Psoas muscle (tissue), 8 donors: ENCODE measurements at places on chromosomes 1 and 21. TPM values are rescaled to one million over a fixed set of nuclear protein-coding genes. Genes with fewer than 3 reads are reported as not detected.

DNA sequence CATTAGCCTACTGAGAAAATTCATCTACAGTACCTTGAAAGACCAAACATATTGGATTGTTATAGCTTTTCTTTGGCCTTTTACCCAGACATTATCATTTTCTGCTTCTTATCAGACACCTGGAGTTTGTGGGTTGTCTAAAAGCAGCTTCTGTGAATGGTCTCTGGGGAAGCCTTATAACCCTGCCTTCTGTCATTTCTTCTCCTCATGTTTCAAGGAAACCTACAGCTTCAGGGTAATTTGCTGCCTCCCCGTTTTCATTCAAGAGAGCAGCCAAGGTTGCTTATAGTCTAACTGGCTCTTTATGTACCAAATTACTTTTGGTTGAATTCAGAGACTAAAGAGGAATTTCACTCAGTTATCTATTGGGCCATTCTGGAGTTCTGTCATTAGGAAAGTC is 288.3 kb upstream of the SGIP1 start:
- DNase-seq, result no peak

GRCh38 chr1:67687649-67688048 is 2.6 kb downstream of the GADD45A start:
- no peak for DNase-seq

OPTC gene
- total RNA-seq, result not detected

- DNase-seq, result no peak
These were observed 39.8 kb downstream of the FAM78B start for GRCh38 chr1:166127003-166127402.

GRCh38 chr21:25428537-25428936 is 178.7 kb downstream of the MRPL39 start:
- DNase-seq, result no peak

FCRL5 gene
- 0.46 TPM for total RNA-seq

- no peak for DNase-seq
These were observed 242.2 kb upstream of the DMRTA2 start for GRCh38 chr1:50665413-50665812.

- no peak for DNase-seq
These were observed 156.2 kb upstream of the SPAG17 start for GRCh38 chr1:118340928-118341910.

DNA sequence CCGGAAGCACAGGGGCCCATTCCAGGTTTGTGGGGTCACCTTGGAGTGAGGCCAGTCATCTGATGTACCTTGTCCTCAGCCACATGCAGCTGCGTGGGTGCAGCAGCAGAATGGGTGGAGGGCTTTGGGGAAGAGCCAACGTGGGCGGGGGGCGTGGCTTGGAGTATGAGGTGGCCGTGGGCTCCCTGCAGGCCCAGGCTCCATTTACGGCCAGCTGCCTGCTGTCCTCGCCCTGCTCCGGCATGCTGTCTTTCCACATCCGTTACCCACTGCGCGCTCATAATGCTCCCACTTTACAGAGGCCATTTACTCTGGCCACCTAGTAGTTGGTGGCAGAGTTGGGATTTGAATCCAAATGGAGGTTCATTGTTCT is 27.8 kb upstream of the TINAGL1 start:
- no peak for DNase-seq

DNA sequence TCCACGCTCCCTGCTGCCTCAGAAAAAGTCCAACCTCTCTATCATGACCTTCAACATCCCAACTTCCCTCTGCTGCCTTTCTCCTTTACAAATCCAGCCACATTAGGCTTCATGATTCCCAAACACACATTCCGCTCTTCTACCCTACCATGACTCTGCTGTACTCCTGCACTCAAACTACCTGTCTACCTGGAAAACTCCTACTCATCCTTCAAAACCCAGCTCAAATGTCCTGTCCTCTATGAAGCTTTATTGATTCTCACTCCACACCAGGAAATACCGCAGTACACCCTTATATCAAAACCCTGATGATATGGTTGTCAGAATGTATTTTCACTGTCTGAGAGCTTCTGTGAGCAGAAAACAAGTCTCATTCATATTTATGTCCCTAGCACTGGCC is 8.9 kb downstream of the ARHGEF19 start:
- DNase-seq, result no peak

GRCh38 chr1:44103270-44104131 is 15.1 kb upstream of the KLF17 start:
- DNase-seq, result no peak

GRCh38 chr1:111512132-111512889 is 8.9 kb upstream of the ADORA3 start:
- DNase-seq, result no peak

GRCh38 chr1:233671286-233671685 is 57.4 kb downstream of the KCNK1 start:
- no peak for DNase-seq

DNA sequence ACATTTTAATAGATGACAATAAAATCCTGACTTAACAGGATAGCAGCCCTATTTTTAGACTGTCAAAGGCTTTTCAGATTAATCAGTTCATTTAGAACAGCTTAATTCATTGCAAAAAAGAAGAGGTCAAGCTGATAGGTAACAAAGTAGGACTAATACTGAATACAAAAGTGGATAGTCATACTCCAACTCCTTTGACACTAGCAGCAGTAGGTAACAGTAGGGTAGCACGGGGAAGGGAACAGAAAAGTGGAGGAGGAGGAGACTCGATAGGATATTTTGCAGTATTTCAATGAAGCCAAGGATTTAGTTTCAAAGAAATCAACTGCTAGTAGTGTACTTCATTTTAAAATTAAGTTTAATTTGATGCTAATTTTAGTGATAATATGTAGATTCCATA is 51.1 kb downstream of the USP1 start:
- no peak for DNase-seq

GRCh38 chr1:57158604-57158998 is 192.8 kb upstream of the C8B start:
- DNase-seq, result no peak

GRCh38 chr1:201212461-201213055 is 21.9 kb downstream of the IGFN1 start:
- DNase-seq, result no peak

DNA sequence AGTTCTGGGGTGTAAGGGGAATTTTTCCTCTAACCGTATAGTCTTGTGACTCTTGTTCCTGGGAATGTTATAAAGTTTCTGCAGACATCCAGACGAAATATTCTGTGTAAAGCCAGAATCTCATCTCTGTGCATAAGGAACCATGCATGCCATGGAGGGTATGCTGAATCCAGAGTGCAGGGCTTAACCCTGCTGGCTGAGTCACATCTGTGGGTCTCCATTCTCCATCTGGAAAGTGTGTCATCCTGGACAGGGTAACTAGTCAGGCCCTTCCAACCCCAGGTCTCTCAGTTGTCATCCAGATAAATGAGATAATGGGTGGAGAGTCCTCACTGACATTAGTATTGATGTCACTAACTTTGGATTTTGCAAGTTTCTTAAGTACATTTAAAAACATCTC is 48.8 kb downstream of the ATP5PO start:
- DNase-seq, result no peak

- no peak for DNase-seq
These were observed 45.3 kb upstream of the MTF2 start for GRCh38 chr1:93033785-93034184.

DNA sequence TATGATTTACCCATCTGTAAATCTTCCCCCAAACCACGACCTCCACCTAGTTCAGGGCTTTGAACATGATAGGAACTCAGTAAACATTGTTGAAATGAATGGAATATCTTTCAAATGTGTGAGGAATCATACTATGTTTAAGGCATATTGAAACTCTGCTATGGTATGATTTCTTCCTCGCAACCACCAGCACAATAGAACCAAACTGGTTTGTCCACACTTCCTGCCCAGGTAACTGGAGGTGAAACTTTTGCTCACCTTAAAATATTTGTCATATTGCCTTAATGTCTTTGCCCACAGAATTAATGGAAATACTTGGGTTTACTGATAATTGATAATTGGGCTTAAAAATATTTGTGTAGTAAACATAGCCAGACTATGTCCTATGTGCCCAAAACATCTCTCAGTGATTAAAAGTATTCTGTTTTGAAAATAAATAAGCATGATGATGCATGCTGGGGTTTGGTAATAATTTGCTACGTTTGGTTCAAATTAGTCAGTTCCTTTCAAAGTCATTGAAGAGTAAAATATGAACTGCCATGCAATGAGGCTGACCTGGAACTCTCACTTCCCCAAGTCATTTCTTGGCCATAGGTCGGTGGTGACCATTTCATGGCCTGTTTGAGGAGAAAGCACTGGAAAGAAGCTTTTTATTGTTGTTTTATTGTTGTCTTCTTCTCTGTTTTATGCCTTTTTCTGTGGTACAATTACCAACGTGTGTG is 73.3 kb downstream of the TNFSF18 start:
- no peak for DNase-seq

DNA sequence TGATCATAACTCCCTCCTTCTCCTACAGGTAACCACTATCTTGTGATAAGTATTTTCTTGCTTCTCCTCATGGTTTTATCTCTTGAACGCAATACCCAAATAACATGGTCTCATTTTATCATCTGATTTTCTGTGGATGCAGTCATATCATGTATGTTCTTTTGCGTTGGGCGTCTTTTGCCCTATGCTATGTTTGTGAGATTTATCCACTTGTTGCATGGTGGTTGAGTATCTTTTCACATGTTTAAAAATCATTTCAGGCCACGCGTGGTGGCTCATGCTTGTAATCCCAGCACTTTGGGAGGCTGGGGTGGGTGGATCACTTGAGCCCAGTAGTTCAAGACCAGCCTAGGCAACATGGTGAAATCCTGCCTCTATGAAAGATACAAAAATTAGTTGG is 15.6 kb downstream of the PADI3 start:
- DNase-seq, result no peak

- DNase-seq, result no peak
These were observed 52.1 kb upstream of the SLC44A3 start for GRCh38 chr1:94768036-94768435.

DNA sequence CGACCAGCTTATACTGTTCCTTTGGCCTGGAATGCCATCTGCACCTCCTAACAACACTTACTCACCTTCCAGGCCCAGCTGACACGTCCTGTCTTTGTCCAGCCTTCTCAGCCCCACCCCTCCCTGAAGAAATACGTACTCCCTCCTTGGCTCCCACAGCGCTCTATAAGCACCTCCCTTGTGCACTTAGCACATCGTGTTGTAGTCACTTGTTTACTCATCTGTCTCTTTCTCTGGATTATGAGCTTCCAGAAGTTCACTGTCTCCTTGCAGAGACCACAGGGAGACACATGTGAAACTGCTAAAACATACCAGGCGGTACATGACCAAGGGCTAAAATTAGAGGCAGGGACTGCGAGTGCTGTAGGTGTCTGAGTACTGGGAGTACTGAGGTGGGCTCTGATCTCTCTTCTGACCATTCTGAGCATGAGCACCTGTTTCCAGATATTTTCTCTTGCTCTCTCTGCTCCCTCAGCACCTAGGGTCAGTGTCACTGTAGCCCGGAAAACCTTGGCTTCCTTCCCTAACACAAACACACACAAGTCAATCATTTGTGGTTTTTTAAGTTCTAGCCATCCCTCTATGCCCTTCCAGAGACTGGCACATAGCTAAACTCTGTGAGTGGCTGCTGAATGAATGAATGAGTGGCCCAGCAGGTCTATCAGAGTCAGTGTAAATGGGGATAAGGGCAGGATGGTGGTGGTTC is 5.1 kb downstream of the DCST1 start:
- DNase-seq, result no peak

GRCh38 chr1:41712081-41712480 is 206.6 kb downstream of the HIVEP3 start:
- no peak for DNase-seq

- no peak for DNase-seq
These were observed 867 bp downstream of the SLC1A7 start for GRCh38 chr1:53141487-53142055.

GRCh38 chr21:38272215-38272614 is 15.4 kb downstream of the KCNJ15 start:
- no peak for DNase-seq

- DNase-seq, result no peak
These were observed 7.1 kb upstream of the UBXN10 start for GRCh38 chr1:20178634-20179370.

DNA sequence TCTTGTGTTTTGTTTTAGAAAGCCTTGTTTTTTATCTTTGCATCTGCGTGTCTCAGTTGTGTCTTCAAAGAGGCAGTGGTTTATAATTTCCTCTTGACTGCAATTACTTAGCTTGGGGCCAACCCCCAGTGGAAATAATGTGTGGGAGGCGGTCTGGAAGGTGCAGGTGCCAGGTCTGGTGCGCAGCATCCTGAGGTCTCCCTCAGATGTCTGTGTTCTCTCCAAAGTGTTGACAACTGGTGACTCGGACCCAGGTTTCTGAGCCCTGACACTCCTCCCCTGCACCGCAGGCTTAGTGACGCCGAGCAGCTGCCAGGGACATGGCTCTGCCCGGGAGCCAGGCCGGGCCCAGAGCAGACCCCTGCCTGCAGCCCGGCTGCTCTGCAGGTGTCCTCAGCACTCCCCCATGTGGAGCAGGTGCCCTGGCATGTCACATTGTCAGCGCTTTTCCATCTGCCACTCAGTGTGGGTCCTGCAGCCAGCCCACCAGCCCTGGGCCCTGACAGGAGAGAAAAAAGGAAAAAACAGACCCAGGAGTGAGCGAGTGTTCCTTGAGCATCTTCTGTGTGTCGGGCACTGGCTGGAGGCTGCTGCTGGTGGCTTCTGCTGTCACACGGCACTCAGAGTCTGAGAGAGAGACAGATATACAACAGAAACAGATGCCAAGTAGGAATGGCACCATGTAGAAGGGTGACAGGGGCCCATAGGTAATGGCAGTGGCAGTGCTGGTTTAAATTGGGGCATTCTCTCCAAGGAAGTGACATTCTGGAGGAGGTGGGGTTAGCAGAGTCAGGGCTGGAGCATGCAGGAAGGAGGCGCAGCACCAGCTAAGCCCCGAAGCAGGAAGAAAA is 24.8 kb upstream of the SELENON start:
- DNase-seq, result no peak

KRTAP10-3 gene
- total RNA-seq, result not detected

- DNase-seq, result peak; percentile 72
These were observed 475 bp upstream of the TDRD10 start for GRCh38 chr1:154501423-154502065.

DNA sequence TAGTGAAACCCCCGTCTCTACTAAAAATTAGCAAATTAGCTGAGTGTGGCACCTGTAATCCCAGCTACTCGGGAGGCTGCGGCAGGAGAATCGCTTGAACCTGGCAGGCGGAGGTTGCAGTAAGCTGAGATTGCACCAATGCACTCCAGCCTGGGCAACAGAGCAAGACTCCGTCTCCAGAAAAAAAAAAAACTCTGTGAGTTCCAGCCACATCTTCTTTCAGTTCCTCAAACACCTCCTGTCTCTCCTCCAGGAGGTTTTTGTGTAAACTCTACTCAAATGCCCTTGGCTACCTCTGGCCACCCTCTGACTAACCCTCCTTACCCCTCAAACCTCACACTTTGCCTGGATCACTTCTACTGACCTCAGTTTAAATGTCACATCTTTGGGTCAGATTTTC is 38.1 kb downstream of the RCSD1 start:
- no peak for DNase-seq

APH1A gene
- total RNA-seq, result 69.3 TPM

GRCh38 chr1:241985787-241986186 is 13.1 kb downstream of the MAP1LC3C start:
- DNase-seq, result no peak

GRCh38 chr1:86445919-86446318 is 21.9 kb downstream of the CLCA2 start:
- no peak for DNase-seq
